ENCODE measurements at places on chromosomes 6 and 20.

DNA sequence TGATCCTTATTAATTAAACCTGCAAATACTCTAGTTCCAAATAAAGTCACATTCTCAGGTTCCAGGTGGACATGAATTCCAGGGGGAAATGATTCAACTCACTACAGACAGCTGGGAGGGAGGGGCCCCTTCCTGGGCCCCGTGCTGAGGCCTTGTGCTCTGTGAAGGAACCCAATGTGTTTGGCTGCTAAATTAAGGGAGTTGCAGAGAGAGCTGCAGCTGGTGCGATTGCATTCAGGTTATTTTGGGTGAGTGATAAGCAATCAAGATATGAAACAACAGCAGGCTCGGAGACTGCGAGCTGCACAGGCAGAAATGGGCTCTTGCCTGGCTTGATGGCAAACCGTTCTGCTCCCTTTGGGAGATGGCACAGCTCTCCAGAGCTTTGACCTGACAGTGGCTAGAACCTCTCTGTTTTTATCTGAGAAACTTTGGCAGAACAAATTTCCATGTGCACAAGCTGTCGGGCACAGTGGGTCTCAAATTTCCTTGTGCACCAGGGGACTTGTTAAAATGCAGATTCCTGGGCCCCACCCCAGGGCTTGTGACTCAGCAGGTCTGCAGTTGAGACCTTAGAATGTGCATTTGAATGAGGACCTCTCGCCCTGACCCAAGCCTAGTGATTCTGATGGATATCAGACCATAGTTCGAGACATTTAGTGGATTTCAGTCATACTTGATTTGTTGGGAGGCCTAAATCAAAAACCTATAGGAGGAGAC lies 9.8 kb downstream of the MAPK13 start:
- no peak for DNase-seq

- no peak for DNase-seq
Measured at GRCh38 chr6:6843057-6843627, 254.6 kb downstream of the LY86 start.

DNA sequence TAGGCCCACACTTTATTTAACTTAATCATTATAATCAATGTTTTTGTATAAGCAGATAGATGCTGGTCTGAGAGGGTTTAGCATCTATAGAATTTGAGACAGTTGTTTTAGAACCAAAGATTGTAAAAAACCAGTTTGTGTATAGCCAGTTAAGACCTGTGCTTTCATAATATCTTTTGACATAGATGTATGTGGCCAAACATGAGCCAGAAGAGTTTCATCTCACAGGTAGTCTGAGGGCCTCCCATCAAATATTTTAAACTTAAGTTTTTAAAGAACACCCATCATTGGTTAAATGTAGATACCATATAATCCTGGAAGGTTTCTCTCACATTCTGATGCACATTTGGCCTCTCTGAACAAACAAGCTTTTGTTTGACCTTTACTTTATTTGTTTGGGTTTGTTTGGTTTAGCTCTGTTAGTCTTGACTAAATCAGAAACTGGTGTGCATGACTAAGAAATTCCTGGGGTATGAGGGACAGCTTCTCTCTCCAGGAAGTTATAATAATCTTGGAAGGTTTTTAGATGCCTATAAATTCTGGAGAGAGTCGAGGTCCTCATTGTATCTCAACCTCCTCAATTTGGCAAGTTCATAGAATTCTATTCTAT lies 58.0 kb upstream of the TMEM200A start:
- no peak for DNase-seq

DNA sequence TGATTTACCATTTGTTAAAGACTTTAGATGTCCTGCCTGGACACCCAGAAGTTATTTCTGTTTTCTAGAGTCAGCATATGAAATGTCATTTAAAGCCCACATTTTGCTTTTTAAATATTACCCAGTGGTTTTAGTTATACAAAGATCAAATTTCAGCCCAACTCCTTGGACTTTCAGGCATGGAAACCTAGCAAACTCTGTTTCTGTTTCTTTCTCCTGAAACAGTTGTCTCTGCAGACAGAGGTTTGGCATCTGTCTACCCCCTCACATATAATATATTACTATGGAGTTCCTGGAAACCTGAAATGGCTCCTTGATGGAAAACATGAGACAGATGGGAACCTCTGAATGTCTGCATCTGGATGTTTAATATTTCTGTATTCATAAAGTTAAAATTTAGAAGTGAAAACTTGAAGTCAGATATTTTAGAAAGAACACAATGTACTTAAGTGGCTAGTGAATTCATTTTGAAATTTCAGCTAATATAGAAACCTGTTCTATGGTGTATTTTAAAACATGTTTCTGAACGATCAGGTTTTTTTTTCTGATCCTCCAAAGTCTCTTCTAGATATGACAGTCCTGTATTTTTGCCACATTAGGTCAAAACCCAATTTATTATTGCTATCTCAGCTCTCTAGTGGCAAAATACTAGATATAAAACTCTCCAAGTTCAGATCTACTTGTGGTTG lies 743.3 kb downstream of the CD109 start:
- DNase-seq, result no peak

DNA sequence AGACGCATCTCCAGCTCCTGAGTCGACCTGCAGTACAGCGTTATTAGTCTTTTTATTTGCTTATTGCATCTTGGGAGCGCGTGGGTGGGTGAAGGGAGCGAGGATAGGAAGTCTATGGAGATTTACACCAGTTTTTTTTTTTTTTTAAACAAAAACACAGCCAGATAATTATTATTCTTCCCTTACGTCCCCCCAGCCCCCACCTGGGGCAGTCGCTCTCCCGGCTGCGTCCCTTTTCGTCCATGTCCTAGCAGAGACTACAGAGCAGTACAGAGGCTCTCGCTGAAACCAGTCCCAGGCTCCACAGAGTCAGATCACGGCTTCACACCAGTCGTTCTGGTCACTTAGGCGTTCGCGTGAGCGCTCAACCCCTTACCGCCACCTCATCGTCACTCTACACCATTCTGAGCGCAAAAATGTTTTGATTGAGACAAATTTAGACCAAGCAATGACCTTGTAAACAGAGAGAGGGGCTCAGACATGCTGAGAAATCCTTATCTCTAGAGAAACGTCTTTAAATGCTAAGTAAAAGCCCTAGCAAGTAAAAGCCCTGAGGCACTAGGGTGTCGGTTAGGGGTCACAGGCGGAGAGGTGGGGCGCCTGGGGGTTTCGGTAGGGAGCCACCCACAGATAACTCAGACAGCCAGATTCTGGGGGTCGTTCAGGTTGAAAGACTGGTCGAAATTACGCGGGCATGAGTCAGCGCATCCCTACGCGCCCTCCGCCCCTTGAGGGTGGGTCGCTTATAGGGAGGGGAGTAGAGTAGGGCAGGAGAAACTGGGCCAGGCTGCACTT lies 975 bp upstream of the PPT2 start:
- no peak for DNase-seq

- DNase-seq, result no peak
Measured at GRCh38 chr6:2976571-2977085, 5.3 kb upstream of the SERPINB6 start.

DNA sequence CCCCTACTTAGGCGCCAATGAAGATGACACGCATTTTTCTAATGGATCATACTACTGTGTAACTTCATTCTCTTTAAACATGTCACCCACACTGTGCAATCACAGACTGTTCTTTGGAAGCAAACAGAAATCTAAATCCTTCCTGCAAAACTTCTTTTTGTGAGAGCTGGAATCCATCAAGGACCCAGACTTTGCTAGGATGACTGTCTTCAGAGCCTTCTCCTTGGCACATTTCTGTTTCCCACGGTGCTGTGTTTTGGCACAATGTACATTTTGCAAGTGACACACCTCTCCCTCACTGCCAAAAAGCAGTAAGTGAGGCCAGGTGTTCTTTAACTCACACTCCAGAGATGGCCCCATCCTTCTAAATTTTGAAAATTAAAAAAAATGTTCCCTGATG lies 21.7 kb upstream of the TAGAP start:
- no peak for DNase-seq

DNA sequence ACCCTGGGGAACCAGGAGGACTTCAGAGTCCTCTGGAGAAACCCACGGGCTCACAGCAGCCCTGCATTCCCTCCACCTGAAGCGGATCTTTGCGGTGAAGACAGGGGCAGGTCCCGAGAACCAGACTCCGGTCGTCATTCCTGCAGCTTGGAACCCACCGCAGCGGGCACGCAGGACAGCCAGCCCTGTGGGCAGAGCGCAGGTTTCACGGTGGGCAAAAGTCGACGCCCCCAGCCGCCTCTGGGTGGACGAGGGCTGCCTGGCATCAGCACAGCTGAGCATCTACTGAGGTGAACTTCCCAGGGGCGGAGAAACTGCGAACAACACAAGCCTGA lies 118.3 kb downstream of the PSMB1 start:
- DNase-seq, result no peak

DNA sequence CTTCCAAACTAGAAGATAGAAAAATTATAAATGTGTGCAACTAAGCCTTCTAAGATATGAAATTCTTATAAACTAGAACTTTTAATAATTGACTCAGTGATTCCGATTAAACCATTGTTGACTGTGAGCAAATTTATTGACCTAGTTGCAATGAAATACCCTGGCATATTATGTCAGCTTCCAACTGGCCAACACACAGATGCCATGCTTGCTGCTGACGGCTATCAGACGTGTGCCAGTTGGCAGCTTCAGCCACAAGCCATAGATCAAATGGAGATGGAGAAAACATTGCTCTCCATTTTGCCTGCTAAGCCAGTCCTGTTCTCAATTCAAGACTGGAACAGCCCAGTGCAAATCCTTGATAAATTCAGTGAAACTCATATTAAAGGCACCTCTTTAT lies 101.7 kb upstream of the HDGFL1 start:
- no peak for DNase-seq

DNA sequence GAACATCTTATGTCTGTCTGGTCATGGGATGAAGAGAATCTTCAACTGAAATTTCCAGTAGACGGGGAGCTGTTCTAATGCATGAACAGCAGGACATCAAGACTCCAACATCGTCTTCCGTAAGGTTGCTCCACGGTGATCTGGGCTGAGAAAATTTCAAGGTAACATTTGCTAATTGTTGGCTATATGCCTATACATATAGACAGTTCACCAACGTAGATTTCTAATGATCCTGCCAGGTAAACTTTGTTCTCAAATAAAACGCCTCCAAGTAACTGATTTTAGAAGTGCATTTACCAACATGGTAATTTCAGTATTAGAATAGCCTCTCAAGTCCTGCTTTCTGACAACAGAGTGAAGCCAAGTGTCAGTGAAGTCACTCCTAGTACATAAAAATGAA lies 11.3 kb upstream of the PXDC1 start:
- no peak for DNase-seq

DNA sequence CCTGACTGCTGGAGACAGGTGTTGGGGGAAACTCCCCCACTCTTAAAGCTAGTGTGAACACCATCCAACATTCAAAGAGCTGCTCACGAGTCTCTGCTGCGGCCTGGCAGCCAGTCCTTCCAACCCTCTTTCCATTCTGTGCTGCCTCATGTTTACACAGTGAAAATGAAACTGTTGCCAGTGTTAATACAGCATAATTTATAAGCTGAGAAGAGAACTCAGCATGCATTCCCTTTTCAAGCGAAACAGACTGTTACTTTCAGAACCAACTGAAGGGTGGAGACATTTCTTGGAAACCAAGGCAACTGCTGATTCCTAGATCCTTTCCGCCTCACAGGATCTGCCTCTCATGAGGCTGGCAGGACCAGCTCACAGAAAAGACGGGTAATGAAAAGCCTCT lies 533.8 kb upstream of the ID4 start:
- no peak for DNase-seq

DNA sequence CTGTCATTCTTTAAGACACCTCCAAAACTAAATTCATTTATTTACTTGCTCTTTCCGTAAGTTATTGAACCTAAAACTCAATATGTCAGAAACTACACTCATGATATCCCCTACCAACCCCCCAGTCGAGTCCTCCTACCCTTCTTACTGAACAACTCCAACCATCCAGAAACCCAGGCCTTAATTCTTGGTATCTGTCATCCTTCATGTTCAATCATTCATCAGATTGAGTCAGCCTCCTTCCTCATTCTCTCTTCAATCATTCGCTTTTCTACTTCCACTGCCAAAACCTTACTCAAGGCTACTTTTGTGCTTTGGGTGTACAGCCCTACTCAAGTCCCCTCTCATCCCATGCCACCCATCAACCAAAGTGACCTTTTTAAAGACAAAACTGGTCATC lies 95.7 kb downstream of the SMLR1 start:
- no peak for DNase-seq

DNA sequence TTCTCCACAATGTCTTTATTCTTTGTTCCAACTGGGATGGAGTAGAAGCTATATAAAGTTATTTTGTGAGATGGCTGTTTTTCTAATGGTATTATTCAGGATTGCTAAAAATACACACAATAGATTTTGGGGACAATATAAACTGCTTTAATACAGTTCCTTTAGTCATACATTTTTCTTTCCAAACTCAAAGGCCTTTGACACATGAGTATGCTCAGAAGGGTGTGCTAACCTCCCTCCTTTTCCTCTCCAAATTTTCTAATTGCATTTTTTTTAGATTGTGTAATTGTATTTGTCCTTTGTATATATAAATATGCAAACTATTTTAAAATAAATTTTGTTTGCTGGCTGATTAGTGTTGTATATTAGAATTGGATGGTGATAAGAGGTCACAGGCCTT lies 119.6 kb upstream of the FOXO3 start:
- DNase-seq, result no peak

- DNase-seq, result no peak
Measured at GRCh38 chr20:36408219-36408618, 102.1 kb downstream of the DLGAP4 start.

GRCh38 chr6:149821492-149821891 lies 42.7 kb downstream of the LRP11 start:
- DNase-seq, result no peak

GRCh38 chr20:42492290-42492689 lies 697.4 kb downstream of the PTPRT start:
- no peak for DNase-seq

DNA sequence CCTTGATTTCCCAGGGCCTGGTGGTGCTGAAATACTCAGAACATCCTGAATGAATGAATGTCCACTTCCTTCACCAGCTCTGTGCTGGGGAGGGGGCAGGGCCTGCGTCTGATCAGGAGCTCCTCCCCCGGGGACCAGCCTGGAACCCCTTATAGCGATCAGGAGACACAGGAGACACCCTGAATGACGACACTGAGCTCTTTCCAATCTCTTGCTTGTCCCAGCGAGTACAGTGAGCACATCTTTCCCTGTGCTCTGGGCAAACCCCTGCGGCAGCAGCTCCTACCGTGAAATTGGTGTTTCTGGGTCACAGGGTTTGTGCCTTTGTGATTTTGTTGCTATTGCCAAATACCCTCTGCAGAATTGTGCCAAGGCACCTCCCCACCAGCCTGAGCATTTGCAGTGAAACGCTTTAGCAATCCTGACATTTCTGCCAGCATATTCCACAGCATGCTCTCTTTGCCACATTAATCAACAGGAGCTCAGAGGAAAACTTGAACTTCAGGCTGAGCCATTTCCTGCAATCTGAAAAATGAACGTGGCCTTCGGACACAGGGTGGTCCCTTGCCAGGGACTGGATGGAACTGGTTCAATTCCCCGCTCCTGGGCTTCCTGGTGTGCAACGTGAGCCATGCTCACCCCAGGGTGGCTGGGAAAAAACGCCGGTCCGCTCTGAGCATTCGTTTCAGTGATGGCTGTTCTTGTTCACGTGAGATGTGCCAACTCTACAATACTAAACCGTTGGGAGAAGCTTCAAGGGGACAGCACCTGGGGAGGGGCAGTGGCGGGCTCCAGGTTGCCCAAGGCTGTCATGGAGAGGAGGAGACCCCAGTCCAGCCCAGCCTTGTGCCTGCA lies 23.1 kb upstream of the MRGBP start:
- no peak for DNase-seq

All from stimulated activated CD4-positive, alpha-beta T cell treated with anti-CD3 and anti-CD28 coated beads, Interleukin-1b, Interleukin-23, amount 100 ng/mL, for 1 hour (primary cell).